ENCODE measurements at places on chromosomes 2 and 18.

DNA sequence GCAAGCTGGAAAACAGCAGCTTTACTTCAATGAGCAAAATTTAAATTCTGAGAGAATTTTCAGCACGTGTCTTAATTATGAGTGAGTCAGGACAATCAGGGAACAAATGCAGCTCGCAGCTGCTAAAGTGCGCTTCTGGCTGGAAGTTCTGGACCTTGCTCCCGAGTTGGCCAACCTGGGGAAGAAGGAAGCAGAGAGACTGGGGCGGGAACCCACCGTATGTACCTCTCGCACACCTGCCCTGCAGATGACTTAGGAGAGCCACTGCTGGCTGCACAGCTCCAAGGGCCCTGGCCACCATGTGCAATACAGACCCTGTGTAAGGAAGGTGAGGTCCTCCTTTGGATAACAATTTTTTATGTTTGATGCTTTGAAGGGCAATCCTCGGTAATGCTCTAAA is 42.4 kb downstream of the REEP1 start:
- DNase-seq = no peak

DNA sequence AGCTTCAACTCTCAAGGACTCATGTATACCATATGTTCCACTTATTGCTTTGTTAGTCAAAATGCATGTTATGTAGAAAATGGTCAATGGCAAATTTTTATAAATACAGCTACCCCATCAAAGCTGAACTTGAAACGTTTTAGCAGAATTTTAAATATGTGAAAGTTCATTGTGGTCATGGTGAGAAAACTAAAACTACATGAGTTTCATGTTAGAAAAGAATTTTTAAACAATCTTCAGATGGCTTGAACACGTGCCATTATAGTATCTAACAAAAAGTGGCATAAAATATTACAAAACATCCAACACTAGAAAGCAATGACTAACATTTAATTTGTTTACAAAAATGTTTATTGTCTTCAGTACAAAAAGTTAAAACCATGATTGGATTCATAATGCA is 246.0 kb upstream of the KCNJ3 start:
- DNase-seq = no peak

GRCh38 chr2:204477358-204477950 is 67.8 kb upstream of the PARD3B start:
- DNase-seq = no peak

DNA sequence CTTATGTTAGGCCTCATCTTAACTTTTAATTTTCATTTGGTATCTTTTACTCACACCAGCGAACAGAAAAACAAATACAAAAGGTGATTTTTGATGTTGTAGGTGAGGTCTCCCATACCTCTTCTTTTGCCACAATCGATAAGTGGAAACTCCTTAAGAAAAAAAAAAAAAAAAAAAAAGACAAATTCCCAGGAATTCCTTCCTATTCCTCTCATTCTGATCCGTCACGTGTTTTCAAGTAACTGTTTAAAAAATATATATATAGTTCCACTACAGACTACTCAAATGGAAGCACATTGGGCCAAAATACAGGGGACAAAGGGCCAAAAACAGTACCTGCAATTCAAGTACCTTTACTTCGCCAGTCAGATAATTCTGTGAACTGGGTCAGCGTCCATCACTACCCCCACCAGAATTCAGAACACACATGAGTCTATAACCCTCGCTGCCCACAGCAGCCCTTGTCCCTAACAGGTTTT is 16.5 kb downstream of the NMUR1 start:
- DNase-seq = no peak

- no peak for DNase-seq
Observed at GRCh38 chr2:193371200-193371599, 1176.5 kb upstream of the TMEFF2 start.

- DNase-seq = no peak
Observed at GRCh38 chr18:48548921-48549320, 10.1 kb downstream of the CTIF start.

DNA sequence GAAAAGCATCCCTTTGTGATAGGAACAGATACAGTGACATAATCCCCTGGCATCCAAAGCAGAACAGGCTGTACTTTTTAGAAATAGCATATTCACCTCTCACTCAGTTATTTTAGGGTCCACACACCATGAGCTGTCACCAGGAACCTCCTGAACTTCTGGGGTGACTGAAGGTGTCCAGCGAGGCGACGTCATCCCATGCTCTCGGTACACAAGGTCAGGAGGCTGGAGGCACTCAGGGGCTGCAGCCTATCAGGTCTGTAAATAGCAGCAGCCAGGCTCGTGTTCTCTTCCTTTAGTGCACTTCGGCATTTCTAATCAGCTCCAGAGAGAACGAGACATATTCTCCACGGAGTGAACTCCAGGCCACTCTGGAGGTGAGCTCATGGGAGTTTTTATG is 98.3 kb downstream of the GATA6 start:
- no peak for DNase-seq

DNA sequence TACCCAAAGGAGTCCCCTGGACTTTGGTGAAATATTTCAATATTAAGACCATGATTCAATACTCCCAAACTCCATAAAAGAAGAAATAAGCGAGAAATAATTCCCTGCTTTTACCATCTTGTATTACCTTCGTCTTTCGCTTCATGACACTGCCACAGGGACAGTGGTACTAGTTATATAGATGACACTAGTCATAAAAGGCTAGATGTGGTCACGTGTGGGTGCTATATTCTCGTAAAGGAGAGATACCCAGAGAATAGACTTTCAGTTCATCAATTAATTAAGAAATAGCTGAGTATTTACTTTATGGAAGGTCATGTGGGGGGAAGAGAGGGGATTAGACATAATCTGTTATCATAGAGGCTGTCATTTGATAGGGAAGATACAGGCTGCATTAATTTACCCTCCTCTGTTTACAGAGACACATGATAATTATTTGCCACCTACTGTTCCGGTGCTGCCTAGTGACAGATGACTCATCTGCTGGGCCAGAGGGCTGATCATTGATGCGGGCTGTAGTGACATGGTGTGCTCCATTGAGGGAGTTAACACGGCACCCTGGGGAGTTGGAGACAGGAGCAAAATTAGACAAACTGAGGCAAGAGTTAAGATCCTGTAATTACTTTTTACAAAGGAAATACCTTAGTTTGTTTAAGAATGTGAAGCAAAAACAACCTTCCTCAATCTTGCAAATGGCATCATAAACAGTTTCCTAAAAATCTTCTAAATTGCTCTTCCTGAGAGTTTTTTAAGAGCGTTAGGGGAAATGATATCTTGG is 78.2 kb upstream of the ITGB6 start:
- DNase-seq = no peak

- DNase-seq = no peak
Observed at GRCh38 chr18:75782826-75783225, 355.3 kb upstream of the SMIM21 start.
